Effector CD4-positive, alpha-beta T cell (primary cell): ENCODE measurements at places on chromosomes 7 and 10.

GRCh38 chr7:22859641-22860290 is 37.1 kb upstream of the TOMM7 start:
- DNase-seq: no peak

GRCh38 chr7:138666385-138666784 is 34.8 kb downstream of the SVOPL start:
- no peak for DNase-seq

DNA sequence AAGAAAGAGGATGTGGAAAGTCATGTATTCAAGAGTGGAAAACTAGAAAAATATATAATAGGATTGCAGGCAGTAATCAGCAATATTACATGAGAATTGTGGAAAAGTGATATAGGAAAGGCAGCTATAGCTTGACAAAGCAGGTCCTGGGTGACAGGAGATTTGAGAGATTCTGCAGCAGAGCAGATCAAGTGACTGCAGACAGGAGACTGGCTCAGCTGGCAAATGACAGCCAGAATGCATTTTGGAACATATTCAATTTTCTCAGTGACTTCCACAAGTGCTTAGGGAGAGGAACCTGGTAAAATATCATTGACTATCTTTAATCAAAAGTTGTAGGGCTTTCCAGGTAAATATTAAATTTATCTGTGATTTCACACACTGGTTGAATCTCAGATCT is 260.5 kb upstream of the CACNA2D1 start:
- DNase-seq: no peak

DNA sequence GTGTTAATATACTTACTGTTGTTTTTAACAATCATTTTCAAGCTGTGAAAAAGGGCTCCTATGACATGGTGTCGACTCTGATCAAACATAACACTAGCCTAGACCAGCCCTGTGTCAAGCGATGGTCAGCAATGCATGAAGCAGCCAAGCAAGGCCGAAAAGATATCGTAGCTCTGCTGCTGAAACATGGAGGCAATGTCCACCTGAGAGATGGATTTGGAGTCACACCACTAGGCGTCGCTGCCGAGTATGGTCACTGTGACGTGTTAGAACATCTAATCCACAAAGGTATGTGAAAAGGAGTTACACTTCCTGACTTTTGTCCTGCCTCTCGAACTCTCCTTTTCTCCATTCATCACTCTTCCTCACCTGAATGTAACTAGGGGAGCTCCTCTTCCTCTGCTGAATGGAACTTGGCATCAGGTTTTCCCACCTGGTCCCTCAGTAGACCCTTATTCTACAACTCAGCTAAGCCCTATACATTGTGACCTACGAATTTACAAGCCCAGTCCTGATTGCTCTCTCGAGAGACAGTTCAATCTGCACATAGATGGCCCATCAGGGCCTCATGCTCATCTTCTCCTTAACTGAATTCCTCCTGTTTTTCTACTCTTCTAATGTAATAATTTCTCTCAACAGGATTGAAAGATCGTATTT is 23.0 kb downstream of the ASB15 start:
- peak; percentile 41 for DNase-seq

GRCh38 chr7:136533732-136534131 is 334.7 kb upstream of the CHRM2 start:
- DNase-seq: no peak

GRCh38 chr7:78777829-78778228 is 675.6 kb downstream of the MAGI2 start:
- DNase-seq: no peak

DNA sequence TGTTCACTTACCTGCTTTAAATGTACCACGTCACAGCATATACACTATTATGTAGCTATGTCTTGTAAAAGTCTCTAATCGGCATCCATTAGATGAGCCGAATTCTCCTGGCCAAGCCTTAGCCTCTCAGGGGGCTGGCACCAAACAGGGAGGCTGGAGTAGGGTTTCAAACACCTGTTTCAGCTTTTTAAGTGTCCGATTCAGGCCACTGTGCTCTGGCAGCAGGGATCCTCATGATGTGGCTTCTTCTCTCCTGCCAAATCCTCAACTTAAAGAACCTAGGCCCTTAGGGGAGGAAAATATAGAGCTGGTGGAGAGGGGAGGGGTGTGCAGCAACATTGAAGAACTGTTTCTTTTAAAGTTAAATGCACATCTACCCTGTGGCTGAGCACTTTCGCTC is 68.5 kb upstream of the NFKB2 start:
- DNase-seq: no peak

- DNase-seq: no peak
These were observed 41.4 kb upstream of the NPFFR1 start for GRCh38 chr10:70324951-70325781.

GRCh38 chr7:123710683-123711082 is 38.1 kb downstream of the WASL start:
- DNase-seq: no peak

- DNase-seq: no peak
These were observed 11.7 kb downstream of the SRPK2 start for GRCh38 chr7:105376908-105377533.

GRCh38 chr7:140316165-140316661 is 82.1 kb downstream of the SLC37A3 start:
- no peak for DNase-seq

GRCh38 chr7:150983893-150984368 is 5.8 kb upstream of the KCNH2 start:
- peak; percentile 34 for DNase-seq

GRCh38 chr10:125048094-125048864 is 106.4 kb downstream of the ZRANB1 start:
- no peak for DNase-seq

DNA sequence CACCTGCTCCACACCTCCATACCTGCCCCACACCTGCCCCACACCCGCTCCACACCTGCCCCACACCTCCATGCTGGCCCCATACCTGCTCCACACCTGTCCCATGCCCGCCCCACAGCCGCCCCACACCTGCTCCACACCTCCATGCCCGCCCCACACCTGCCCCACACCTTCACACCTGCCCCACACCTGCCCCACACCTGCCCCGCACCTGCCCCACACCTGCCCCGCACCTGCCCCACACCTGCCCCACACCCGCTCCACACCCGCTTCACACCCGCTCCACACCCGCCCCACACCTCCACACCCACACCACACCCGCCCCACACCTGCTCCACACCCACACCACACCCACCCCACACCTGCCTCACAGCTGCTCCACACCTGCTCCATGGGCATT is 53.0 kb downstream of the PARP12 start:
- DNase-seq: no peak

GRCh38 chr10:78594559-78595268 is 474.1 kb upstream of the ZMIZ1 start:
- DNase-seq: no peak

DNA sequence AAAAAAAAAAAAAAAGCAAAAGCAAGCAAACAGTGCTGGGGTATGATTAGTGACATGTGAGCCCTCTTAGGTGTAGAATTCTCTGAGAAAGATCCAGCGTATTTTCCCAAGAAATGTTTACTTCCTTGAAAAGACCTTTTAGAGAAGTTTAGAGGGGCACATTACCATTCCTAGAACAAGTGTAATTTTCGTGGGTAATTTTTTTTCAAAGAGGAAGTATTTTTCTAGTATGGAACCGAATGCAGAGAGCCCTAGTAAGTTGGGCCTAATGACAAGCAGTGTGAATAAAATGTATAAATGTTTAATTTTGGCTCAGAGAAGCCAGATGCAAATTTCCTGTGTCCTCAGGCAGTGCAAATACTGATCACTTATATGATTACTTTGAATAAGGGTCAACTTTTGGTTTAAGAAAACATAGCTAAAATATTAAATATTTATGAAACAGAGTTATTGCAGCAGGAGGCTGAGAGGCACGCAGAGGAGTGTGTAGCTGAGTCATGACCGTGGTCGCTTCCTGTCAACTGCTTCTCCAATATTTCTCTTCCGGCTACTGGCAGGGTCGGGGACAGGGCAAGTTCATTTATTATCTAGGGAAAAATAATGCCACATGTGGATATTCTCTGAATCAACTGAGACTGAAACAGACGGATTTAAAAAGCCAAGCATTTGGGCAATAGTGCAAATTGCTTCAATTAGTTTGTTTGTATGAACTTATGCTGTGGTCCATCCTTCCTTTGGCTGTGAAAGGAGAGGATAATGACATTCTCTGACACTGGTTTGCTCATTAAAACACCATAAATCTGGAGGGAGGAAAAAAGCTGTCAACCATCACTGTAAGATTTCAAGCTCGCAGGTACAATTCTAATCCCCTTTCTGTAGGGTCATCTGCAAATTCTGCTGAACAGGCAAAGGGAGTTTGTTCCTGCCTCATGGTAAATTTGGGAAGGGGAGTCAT is 495.2 kb downstream of the GLRX3 start:
- no peak for DNase-seq
